ENCODE measurements at places on chromosomes 5 and 9. TPM values are rescaled to one million over a fixed set of nuclear protein-coding genes. Genes with fewer than 3 reads are reported as not detected.

The SHLD3 gene
- 2.9 TPM for total RNA-seq

DNA sequence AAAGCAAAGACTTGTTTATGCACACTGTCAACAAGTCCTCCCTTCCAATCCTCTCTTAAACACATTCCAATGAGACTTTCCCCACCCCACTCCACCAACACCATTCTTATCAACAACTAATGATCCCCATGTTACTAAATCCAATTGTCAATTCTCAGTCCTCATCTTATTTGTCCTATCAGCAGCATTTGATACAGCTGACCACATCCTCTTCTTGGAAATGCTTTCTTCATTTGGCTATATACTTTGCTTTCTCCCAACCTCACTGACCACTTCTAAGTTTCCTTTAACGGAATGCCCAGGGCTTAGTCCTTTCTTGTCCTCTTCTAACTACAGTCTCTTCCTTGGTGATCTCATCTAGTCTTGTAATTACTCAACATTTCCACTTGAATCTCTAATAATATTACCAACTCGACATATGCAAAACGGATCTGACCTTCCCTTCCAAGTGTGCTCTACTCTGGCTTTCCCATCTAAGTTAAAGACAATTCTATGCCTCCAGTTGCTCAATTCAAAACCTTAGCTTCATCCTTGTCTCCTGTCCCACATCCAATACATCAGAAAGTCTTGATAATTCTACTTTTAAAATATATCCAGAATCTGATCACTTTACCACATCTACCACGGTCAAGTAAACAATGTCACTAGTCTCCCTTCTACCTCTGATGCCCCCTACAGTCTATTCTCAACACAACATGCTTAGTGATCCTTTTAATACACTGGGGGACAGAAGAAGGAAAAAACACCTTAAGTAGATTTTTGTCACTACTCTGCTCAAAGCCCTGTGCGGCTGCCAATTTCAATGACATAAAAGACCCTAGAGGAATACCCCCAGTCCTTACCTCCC is 25.5 kb downstream of the AGTPBP1 start:
- DNase-seq, result no peak
- peaks cover 6% of the 10 kb centered on the region for H3K36me3 ChIP-seq
- no peaks in the 10 kb centered on the region for H3K27me3 ChIP-seq
- H3K4me3 ChIP-seq, result no peak overlapping the region
- H3K27ac ChIP-seq, result no peak overlapping the region
- peaks cover 4% of the 10 kb centered on the region for H3K4me1 ChIP-seq

GRCh38 chr5:88748666-88749065 is 134.3 kb downstream of the MEF2C start:
- H3K4me3 ChIP-seq, result no peak overlapping the region
- peaks cover 25% of the 10 kb centered on the region for H3K36me3 ChIP-seq
- H3K27ac ChIP-seq, result no peak overlapping the region

The PIP5K1B gene
- not detected for total RNA-seq

The PCDHB12 gene
- total RNA-seq, result 2.4 TPM

The TRIO gene
- total RNA-seq, result 217 TPM

DNA sequence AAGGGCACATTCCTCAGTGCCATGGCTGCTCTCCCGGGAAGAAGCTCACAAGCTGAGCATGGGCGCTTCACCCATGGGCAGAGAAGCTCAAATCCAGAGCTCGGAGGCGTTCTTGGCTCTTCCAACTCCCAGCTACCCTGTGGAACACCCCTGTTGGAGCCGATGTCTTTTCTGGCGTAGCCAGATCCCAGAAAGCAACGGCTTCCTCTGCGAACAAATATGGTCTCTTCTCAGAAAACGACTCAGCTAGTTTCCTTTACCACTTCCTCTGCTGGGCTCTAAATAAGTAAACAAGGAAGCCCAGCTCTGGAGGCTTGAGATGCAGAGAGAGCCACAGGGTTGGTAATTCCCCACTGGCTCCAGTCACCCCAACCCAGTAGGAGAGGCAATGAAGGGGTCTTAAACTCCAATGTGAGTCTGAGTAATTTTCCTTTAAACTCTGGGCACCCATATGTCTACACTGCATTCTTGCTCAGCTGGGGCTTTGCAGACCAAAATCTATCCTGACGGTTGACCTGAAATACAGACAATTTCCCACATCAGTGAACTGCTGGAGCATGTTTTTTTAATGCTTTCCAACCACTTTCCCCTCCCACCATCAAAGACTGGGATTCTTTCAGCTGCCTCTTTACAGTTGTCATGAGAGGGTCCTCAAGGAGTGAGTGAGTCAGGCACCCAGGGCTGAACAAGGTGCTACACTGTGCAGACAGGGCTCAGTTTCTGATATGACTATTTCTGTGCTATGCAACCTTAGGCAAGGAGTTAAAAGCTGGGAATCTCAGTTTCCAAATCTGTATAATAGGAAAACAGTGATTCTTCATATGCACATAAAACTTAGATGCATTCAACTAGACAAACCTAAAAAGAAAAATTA is at the start of gene LCP2:
Gene LCP2, minus strand, starts transcription at position 189 of the 874 bp plus-strand sequence. Its CDS starts 166 bp downstream, at position 23.
- no peak within 1 kb of the TSS for H3K4me3 ChIP-seq
- H3K27me3 ChIP-seq, result peaks cover 46% of the 10 kb centered on the region
- DNase-seq, result no peak
- H3K4me1 ChIP-seq, result no peaks in the 10 kb centered on the region
- no peak within 1 kb of the TSS for H3K27ac ChIP-seq

DNA sequence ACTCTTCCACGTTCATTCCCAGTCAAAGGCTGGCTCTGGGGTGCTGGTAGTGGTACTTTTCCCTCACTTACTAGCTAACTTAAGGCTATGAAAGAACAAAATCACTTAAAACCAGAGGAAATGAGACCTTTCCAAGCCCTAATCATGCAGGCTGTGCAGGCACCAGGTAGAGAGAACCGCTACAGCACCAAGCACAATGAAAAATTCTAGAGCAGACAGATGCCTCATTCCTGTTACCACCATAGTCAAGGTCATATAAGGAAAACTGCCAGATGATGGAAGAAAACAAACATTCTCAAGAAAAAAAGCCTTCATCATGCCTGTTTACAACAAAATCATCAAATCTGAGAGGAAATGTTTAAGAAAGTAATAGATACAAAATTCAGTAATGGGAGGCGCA is 374.4 kb upstream of the PDE4D start:
- H3K27me3 ChIP-seq, result no peaks in the 10 kb centered on the region
- H3K27ac ChIP-seq, result no peak overlapping the region
- H3K4me1 ChIP-seq, result no peaks in the 10 kb centered on the region
- H3K36me3 ChIP-seq, result no peaks in the 10 kb centered on the region
- no peak for DNase-seq

GRCh38 chr5:161546470-161547301 is at the start of gene GABRB2:
GABRB2 (minus strand) TSS chr5:161546725; CDS start chr5:161546643, 82 bp downstream.
- H3K27me3 ChIP-seq, result peaks cover 72% of the 10 kb centered on the region
- H3K27ac ChIP-seq, result no peak within 1 kb of the TSS
- H3K36me3 ChIP-seq, result peaks cover 2% of the 10 kb centered on the region

The PCDHGA2 gene
- 0.23 TPM for total RNA-seq

DNA sequence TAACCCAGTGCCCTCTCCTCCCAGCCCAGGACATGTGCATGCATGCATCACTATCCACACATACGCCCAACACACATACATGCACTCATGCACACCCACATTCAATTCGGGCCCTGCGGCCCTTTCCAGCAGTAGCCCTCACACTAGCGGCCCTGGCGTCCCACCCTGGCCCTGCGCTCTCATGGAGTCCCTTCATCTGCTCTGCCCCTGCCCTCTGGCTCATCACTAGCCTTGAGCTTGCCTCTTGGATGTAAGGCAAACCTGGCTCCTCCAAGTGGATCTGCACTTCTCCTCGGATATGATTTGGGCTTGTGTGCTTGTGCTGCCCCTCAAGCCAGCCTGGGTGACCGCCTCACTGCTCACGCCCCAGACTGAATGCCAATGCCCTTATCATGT is 147.2 kb downstream of the SEC61B start:
- peaks cover 36% of the 10 kb centered on the region for H3K4me1 ChIP-seq
- no peaks in the 10 kb centered on the region for H3K27me3 ChIP-seq
- no peaks in the 10 kb centered on the region for H3K36me3 ChIP-seq

- H3K27me3 ChIP-seq, result peaks cover 61% of the 10 kb centered on the region
- no peak overlapping the region for H3K27ac ChIP-seq
- H3K4me3 ChIP-seq, result no peak overlapping the region
- H3K36me3 ChIP-seq, result no peaks in the 10 kb centered on the region
Observed at GRCh38 chr5:135671966-135672365, 93.2 kb upstream of the CXCL14 start.

DNA sequence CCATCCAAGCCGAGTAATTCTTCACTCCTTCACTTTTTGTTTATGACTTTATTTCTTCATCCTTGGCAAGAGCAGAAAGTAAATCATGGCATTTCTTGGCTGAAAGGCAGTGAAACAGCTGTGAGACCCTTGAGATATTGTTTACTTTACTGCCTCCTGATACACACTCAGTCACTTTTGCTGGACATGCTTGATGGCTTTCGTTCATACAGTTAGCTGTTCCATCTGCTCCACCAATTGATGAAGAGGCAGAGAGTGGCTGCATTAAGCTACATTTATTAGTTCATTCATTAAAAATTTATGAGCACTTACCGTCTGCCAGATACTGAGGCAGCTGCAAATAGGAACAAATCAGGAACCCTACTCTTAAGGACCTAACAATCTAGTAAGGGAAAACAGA is 184.4 kb upstream of the OR13F1 start:
- no peaks in the 10 kb centered on the region for H3K36me3 ChIP-seq
- H3K27ac ChIP-seq, result no peak overlapping the region
- DNase-seq, result no peak
- no peak overlapping the region for H3K4me3 ChIP-seq
- H3K27me3 ChIP-seq, result no peaks in the 10 kb centered on the region

The NDOR1 gene
- total RNA-seq, result 13.2 TPM

GRCh38 chr9:4262735-4263141 is 37.1 kb downstream of the GLIS3 start:
- no peak overlapping the region for H3K4me3 ChIP-seq
- peak overlapping the region; percentile 85 for H3K27ac ChIP-seq
- H3K27me3 ChIP-seq, result no peaks in the 10 kb centered on the region
- no peaks in the 10 kb centered on the region for H3K36me3 ChIP-seq

DNA sequence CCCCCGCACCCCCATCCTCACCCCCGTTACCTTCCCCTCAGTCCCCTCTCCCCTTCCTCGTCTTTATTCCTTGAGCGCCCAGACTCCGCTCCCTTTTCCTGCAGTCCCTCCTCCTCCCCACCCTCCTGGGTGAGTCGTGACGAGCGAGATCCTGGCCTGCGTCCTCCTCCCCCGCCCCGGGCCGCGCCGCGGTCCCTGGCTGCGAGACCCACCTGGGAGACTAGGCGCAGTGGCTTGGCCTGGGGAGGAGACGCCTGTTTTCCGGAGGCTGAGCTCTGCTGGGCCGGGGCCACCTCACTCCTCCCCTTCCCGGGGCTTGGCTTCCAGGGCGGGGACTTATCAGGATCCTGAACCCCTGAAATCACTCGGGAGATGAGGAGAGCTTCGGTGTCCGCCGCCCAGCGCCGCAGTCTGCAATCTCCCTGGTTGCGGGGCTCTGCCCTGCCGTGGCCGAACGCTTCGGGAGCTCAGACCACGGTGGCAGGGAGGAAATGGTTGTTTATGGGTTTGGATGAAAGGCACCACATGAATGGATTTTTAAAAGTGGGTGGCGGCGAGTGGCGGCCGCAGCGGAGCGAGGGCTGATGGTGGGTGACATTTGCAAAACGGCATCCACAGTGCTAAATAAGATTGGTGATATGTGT is 984 bp downstream of the STXBP1 start:
- H3K4me3 ChIP-seq, result peak overlapping the region; percentile 98
- DNase-seq, result peak; percentile 72
- H3K36me3 ChIP-seq, result peaks cover 3% of the 10 kb centered on the region
- H3K4me1 ChIP-seq, result peaks cover 22% of the 10 kb centered on the region
- H3K27ac ChIP-seq, result peak overlapping the region; percentile 92

The OTP gene
- total RNA-seq, result not detected

The GFI1B gene
- not detected for total RNA-seq

GRCh38 chr9:93406371-93406770 is 45.1 kb upstream of the FAM120A start:
- no peaks in the 10 kb centered on the region for H3K36me3 ChIP-seq
- H3K27ac ChIP-seq, result no peak overlapping the region
- DNase-seq, result no peak
- H3K27me3 ChIP-seq, result peaks cover 35% of the 10 kb centered on the region
- H3K4me3 ChIP-seq, result no peak overlapping the region

DNA sequence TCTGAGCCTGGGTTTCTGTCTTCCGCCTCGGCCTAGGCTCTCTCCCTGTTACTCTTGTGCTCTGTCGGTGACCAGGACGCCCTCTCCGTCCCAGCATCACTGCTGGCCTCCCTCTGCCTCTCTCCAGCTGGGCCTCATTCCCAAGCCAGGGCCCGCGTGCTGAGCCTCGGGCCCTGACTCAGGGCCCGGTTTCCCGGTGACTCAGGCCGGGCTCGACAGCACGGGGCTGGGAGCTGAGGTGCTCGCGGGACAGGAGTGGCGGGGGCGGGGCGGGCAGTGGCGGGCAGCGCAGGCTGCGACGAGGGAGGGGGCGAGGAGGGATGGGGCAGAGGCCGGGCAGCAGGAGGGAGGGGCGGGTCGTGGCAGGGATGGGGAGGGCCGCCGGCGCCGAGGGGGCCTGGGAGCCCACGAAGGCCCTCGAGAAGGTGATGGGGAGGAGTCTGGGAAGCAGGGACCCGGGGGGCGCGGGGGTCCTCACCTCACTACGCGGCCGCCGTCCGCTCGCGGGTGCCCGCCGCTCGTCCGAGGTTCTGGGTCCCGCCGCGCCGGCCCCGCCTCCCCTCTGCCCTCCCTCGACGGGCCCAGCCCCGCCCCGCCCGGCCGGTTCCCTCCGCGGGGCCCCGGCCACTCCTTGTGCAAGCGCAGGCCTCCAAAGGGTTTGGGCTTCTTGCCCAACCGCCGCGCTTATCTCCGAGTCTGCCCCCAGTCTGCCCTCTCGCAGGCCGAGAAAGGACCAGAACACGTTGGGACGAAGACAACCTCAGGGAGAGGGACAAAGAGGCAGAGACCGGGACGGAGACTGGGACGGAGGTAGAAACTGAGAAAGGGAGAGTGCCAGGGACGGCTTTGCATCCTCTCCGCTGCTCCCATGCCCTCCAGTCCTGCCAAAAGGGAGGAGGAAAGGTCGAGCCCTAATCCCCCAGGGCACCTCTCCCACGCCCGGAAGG is at the start of gene ARAP3:
Gene ARAP3, minus strand, starts transcription at position 536 of the 947 bp plus-strand sequence. CDS start 1,744 bp downstream, outside the sequence.
- peaks cover 16% of the 10 kb centered on the region for H3K4me1 ChIP-seq
- no peaks in the 10 kb centered on the region for H3K27me3 ChIP-seq
- H3K4me3 ChIP-seq, result peak within 1 kb of the TSS; percentile 74
- H3K36me3 ChIP-seq, result no peaks in the 10 kb centered on the region

The MCC gene
- total RNA-seq, result 18.6 TPM
